ENCODE measurements at places on chromosomes 6 and 20.

GRCh38 chr20:42067596-42067995, 449.4 kb upstream of the CHD6 start:
- no peak for DNase-seq

DNA sequence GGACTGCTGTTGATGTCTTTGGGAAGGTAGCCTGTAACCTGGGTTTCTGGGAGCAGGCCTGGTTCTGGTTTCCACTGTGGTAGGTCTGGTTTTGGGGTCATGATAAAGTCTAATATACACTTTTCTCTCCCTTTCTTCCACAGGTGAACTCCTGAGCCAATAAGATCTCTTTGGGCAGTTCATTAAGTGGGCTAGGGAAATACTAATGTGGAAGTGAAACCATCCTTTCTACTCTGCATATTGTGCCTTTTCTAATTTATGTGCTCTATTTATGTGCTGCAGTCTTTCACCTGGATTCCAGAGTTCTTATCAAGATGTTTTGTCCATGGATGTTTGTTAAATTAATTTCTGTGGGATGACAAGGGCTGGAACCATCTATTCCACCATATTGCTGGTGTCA, 165.7 kb upstream of the PTPRK start:
- DNase-seq, result no peak

- DNase-seq, result no peak
Measured at GRCh38 chr6:108920751-108921150, 72.5 kb downstream of the ARMC2 start.

DNA sequence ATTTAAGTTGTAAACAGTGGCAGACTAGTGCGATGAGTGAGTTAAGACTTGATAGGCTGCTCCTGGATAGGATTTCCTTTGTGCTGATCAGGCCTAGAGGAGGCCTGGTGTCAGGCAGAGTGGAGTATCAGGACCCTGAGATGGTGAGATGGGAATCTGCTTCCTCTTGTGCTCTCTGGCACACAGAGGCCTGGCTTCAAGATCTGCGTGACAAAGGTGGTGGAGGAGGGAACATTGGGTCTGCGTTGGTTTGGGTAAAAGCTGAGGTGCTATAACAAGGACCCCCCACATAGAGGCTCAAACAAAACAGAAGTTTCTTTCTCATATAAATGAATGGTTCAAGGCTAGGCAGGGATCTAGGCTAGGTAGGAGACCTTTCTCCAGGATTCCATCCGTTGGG, 20.3 kb downstream of the SCAND1 start:
- no peak for DNase-seq

DNA sequence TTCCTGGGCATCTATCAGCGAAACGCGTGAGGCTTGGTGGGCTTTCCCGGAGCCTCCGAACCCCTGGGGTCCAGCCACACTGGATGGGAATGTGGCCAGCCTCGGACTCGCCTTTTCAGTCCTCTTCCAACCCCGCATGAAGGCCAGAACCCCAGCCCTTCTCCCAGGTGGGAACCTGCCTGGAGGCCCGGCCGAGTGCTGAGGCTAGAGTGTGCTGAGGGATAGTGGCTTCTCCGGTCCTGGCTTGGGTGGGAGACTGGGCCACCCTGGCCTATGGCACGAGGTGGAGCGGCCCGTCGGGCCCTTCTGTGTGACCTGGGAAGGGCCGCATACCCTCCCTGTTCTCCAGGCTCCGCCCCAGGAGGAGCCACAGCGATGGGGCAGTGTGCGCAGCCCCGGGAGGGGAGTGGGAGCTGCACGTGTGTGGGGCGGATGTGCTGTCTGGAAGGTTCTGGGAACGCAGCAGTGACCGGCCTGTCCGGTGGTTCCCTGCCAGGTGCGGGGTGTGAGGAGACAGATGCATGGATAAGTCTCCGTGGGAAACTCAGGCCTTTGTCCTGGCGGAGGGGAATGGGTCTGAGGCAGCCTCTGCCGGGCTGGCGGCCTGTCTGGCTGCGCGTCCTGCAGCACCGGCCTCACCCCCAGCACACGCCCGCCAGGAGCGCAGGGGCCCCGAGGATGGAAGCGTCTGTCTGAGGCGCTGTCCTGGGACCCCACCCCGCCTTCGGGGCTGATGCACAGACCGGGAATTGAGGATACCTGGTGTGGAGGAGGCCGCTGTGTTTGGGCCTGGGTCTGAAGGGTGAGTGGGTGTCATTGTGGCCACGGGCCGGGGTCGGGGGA, 1.1 kb upstream of the BHLHE23 start:
- no peak for DNase-seq

GRCh38 chr20:57278457-57278856, 12.0 kb upstream of the BMP7 start:
- no peak for DNase-seq

- no peak for DNase-seq
Measured at GRCh38 chr6:41545247-41545702, 906 bp upstream of the FOXP4 start.

DNA sequence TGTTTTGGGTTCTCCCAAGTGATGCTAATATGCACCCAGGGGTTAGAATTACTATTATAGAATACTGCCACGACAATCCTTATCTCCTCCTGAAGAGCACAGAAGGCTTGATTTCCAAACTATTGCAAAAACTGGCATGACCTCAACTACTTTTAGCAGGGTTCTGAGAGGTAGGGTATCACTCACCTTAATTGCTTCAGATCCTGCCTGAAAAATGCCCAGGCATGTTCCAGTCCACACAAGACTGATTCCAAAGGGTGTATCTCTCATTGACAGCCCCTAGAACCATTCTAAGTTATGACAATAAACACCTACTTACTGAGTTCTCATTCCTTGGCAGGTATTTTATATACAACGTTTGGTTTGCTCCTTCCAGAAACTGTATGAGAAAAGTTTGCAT, 5.0 kb upstream of the DSE start:
- DNase-seq, result no peak

DNA sequence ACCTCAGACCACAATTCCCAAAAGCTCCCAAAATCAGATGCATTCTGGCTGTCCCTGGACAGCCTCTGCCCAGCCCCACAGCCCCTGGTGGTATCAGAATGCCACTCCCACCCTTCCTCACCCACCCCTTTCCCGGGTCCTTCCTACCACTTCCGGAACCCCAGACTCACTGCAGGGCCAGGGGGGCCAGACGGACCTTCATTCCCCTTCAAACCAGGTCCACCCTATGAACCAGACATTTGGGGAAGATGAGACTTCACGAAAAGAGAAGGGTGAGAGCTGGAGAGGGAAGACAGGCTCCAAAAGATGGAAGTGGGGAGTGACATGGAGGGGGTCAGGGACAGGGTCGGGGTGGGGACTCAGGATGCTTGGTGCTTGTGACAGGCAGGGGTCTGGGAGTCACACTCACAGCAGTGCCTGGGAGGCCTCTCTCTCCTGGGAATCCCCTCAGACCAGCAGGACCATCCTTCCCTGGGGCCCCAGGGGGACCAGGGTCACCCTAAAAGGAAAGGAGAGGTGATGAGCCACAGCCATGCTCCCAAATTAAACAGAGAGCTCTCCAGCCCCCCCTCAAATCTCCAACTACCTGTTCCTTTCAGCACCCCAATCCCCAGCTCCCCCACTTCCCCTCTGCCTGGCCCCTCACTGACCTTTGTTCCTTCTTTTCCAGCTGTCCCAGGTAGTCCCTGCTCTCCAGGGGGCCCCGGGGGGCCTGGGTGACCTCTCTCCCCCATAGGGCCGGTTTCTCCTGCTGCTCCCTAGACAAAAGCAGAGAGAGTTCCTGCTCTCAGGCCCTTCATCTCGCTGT, 20.2 kb downstream of the COL11A2 start:
- DNase-seq, result no peak

- DNase-seq, result no peak
Measured at GRCh38 chr6:35717449-35718374, 19.1 kb upstream of the ARMC12 start.

DNA sequence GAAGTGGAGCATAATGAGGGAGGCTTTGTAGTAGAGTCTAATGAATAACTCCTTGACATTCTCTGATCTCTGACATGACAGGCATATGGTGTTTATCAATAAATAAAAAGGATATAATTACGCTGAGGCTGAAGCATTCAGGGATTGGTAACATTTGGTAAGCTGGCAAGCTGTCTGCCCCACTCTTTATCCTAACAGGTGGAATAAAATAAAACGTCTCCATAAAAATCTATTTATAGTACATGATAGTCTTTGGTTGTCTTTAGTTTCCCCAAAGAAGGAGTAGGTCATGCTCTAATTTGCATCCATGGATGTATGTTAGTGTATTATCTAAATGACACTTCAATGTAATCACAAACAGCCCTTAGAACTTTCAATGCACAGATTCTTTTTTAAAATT, 30.9 kb upstream of the RBM24 start:
- DNase-seq, result no peak

GRCh38 chr6:132648828-132649227, 10.2 kb downstream of the TAAR1 start:
- no peak for DNase-seq

GRCh38 chr20:3406481-3407039, 909 bp downstream of the DNAAF9 start:
- no peak for DNase-seq

GRCh38 chr6:7684076-7684475, 41.8 kb upstream of the BMP6 start:
- no peak for DNase-seq

DNA sequence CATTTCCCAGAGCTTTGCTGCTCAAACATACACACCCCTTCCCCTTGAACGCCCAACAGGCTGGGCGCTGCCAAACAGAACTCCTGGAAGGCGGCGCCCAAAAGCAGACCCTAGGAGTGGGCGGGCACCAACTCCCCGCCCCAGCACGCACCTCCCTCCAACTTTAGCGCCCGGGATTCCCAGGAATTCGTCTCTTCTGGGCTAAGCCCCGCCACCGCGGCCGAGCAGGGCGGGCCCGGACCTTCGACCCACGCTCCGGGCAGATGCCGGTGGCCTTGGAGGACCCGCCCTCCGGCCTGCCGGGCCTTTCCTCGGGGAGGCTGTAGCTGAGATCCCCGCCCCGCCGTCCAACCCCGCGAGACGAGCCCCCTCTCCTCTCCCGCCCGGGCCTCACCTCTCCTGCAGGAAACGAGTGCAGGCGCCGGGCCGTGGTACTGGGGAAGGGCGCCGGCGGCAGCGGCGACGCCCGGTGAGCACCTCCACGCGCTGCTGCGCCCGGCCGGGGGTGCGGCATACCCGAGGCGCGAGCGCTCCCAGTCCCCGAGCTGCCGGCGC, 659 bp downstream of the MCUR1 start:
- DNase-seq, result no peak

DNA sequence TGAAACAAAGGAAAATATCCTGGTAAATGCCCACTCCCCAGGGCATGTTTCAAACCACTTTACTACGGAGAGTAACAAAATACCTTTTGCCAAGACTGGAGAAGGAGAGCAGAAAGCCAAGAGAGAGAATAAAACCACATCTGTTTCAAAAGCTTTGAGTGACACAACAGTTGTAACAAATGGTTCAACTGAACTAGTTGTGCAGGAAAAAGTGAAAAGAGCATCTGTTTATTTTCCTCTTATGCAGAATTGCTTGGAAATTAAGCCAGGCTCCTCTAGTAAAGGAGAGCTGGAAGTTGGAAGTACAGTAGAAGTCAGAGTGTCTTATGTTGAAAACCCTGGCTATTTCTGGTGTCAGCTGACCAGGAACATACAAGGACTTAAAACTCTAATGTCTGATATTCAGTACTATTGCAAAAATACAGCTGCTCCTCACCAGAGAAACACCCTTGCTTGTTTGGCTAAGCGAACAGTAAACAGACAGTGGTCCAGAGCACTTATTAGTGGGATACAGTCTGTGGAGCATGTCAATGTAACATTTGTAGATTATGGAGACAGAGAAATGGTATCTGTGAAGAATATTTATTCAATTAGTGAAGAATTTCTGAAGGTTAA, 2.6 kb downstream of the TDRD6 start:
- no peak for DNase-seq

DNA sequence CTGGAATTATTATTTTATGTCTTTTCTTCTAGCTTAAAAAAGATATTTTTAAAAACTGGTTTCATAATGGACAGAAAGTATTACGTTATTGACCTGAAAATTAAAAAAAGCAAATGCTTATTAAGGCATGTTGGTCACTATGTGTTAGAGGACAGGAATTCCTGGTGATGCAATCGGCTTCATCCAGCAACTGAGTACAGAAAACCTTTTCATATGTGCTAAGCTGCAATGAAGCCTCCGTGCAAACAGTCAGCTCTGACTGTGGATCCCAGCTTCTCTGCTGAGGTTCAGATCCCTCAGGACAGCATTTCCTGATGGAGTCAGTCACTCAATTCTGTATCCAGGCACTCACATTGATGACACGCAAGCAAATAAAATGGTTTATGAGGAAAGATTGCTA, 22.7 kb upstream of the BMP2 start:
- DNase-seq, result no peak

GRCh38 chr6:126661646-126662045, 321.7 kb downstream of the CENPW start:
- no peak for DNase-seq

DNA sequence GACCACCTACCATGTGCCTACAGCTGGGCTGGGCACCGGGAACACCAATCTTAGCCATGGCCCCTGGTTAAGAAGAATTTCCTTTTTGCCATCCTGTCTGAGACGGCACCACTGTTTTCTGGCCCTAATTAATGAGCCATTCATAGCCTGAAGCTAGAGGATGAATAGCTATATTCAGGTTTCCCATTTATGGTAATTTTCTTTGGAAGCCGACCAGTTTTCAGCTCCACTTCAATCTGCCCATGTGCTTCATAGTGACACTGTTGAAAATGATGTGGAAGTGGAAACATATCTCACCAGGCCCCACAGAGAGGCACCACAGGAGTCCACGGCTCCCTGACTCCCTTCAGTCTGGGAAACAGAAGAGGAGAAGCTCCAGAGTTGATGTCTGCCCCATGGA, 22.6 kb upstream of the ULBP3 start:
- DNase-seq, result no peak

DNA sequence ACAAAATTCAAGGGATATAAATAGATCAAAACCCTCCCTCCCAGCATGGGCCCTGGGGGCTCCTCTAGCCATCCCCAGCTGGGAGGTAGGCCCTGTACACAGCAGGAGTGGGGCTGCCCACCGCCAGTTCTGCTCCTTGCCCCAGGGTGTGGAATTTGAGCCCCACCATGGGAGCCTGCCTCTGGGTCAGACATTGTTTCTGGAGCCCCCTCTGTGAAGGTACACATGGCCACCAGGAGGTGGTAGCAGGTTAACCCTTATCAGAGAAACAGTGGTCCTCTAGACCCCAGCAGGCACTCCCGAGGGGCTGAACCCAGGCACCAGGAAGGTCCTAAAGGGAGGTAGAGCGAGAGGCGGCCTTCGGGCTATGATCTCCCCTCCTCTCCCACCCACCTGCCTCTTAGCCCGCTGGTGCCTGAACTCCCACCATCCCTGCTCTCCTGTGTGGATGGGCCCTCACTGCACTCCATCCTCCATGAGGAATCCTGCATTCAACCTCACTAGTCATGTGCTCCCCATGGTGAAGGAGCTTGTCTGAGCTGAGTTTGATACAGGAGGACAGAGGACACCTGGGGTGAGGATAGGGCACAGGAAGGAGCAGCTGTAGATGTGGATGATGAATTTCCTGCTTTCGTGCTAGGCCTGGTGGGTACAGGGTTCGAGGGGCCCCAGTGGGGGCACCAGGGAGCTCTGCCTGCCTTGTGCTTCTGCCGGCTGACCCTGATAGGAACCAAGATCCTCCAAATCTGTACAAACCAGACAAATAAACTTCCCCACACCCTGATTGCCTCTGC, 114.9 kb downstream of the GRM4 start:
- DNase-seq, result no peak

GRCh38 chr6:103280417-103280816, 1579.3 kb downstream of the HACE1 start:
- DNase-seq, result no peak

Data from activated CD8-positive, alpha-beta memory T cell treated with anti-CD3 and anti-CD28 coated beads, Interleukin-2, amount 50 U/mL, for 4 hours (primary cell).